ENCODE measurements at places on chromosomes 6 and 20.

DNA sequence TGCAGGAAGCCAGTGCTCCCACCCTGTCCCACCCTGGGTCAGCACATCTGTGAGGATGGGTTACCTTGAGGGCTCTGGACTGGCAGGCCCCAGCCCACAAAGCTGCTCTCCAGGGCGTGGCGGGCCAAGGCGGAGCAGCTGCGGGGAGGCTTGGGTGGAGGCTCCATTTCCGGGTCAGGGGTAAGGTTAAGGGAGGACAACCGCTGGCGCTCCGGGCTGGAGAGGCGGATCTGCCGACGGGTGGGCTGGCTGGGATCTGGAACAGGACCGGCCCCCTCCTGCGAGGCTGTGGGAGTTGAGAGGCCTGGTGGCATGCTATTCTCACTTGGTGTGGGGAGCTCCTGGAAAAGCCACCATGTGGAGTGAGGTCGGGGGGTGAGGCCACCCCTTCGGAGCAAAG, 5.5 kb downstream of the SMPD2 start:
- no peak for DNase-seq

- no peak for DNase-seq
Measured at GRCh38 chr6:87705070-87705691, 3.1 kb upstream of the AKIRIN2 start.

DNA sequence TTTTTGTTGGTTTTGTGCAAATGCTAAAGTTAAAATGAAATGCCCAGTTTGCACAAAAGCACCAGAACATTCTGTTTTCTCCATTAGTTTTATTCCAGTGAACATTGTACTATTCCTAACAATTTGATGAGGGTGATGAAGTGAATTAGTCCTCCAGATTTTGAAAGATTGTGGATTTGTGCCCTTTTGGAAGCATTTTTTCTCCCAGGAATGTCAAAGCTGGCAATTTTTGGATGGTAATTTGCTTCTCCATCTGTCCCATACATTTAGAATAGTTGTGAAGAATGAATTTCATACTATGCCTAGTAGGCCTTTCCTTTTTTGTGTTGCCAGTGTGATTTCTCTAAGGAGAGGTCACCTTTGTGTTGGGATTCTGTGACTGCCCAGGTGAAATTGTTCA, 797.2 kb downstream of the BCKDHB start:
- no peak for DNase-seq

DNA sequence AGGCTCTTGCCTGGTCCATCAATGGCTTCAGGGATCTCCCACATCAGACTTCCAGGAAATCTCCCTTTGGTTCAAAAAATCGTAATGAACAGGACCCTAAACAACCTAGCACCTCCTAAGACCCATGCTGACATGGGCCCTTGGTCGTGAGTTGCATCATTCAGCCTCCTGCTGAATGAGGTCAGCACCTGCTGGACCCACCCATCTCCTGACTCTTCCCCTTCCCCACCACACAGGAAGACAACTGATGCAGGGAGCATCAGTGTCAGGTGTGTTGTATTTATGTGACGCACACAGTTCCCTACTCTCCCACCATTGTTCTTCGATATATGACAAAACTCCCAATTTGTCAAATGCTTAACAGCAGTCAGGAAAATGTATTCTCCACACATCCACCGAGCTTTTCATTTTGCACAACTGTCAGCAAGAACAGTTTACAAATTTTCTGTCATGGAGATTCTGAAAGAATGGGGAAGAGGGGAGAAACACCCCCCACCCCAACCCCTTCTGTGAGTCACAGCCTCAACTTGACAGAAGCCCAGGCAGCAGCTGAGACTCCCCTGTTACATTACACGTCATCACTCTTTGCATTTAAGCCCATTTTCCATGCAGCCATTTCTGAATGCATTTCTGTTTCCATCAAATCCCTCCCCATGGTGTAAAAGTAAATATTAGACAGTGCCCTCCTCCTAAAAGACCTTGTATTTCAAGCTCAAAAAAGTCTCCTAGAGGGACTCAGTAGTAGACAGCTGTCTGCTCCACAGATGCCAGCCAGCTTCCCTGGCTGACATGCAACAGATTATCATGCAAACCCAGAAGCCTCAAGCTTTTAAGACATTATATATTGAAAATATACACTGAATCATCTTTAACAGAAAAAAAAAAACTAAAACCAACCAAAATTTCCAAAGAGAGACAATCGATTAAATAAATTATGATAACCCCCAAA, 577.5 kb downstream of the PTPRT start:
- no peak for DNase-seq

- no peak for DNase-seq
Measured at GRCh38 chr6:160226118-160226591, 32.5 kb downstream of the SLC22A2 start.

- DNase-seq, result no peak
Measured at GRCh38 chr6:41707565-41708200, 27.7 kb downstream of the TFEB start.

DNA sequence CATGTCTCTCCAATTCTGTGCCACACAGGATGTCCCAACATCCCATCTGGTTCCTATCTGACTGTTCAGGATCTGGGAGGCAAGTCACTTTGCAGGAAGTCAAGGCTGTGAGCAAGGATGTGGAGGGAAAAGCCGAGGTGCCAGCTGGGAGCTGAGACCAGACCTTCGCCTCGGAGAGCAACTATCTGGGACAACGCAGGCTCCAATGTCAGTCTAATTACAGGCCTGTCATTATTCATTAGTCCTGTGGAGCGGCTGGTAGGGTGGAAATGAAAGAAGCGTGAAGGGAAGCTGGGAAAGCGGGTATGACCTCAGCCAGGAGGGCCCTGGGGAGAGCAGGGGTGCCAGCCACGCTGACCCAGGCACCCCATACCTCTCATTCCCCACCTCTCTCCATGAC, 147.3 kb downstream of the UNC5CL start:
- DNase-seq, result no peak

DNA sequence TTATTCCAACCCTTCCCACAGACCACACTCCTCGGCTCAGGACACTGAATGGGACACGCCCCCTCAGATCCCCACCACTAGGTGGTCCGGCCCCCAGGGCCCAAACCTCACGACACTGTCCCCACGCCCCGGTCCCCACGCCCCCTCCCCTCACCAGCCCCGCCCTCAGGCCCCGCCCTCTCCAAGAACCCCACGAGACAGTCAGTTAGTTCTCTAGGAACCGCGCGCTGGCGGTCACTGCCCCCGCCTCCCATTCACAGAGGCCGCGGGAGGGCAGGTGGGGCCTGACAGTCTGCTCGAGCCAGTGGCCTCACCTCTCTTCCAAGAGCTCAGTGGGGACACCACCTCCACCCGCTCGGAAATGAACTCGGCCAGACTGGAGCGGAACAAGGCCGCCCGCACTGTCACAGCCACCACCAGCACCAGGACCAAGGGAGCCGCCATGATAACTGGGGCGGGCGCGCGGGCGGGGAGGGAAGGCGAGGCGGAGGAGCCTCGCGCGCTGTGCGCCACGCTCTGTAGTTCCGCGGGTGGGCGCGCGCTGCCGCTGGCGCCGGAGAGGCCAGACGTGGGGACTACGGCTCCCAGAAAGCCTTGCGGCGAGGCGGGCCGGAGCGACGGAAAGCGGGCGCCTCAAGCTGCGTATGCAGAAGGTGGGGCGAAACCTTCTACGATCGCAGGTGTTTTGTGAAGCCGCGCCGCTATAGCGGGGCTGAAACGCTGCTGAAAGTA, at the start of gene PIGU:
TSS of gene PIGU (minus strand) at position 451 of the 732 bp plus-strand sequence. CDS start at position 444, 7 bp downstream.
- peak; percentile 93 for DNase-seq

GRCh38 chr6:39061182-39061581, 12.6 kb downstream of the GLP1R start:
- no peak for DNase-seq

DNA sequence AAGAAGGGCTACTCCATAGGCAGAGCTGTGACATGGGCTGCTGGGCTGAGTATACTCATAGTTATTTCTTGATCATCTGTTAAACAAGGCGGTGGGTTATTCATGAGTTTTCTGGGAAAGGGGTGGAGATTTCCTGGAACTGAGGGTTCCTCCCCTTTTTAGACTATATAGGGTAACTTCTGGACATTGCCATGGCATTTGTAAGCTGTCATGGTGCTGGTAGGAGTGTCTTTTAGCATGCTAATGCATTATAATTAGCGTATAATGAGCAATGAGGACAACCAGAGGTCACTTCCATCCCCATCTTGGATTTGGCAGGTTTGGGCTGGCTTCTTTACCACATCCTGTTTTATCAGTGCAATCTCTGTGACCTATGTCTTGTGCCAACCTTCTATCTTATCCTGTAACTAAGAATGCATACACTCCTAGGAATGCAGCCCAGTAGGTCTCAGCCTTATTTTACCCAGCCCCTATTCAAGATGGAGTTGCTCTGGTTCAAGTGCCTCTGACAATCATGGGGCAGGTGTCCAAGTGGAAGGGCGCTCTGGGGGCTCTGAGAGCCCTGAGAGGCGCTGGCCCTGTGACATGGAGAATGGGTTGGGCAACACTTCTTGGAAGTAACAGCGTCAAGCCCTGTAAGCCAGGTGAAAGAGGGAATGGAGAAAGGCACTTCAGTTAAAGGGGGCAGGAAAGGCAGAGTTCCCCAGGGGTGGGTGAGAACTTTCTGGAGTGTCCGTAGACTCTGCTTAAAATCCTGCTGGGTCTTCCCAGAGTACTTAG, 354.2 kb upstream of the SULF2 start:
- DNase-seq, result no peak

GRCh38 chr20:5267092-5267491, 49.7 kb downstream of the PROKR2 start:
- no peak for DNase-seq

GRCh38 chr6:157193443-157193996, 129.8 kb downstream of the TMEM242 start:
- DNase-seq, result no peak

DNA sequence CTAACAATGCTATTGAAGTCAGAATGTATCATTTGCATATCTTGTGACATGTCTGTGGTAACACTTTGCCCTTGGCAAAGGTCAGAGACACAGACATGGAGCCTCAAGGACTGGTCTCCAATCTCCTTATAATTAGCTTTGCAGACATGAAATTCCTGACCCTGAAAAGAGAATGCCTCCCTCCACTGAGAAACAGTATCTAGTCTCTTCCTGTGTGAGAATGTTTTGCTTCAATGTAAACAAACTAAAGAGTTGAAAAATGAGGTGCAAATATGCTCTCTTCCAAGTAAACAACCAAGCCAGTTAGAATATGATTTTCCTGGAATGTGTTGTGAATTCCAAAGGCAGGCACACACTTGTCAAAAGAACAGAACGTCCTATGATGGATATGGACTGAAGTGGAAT, 407.1 kb upstream of the MARCKS start:
- DNase-seq, result no peak

DNA sequence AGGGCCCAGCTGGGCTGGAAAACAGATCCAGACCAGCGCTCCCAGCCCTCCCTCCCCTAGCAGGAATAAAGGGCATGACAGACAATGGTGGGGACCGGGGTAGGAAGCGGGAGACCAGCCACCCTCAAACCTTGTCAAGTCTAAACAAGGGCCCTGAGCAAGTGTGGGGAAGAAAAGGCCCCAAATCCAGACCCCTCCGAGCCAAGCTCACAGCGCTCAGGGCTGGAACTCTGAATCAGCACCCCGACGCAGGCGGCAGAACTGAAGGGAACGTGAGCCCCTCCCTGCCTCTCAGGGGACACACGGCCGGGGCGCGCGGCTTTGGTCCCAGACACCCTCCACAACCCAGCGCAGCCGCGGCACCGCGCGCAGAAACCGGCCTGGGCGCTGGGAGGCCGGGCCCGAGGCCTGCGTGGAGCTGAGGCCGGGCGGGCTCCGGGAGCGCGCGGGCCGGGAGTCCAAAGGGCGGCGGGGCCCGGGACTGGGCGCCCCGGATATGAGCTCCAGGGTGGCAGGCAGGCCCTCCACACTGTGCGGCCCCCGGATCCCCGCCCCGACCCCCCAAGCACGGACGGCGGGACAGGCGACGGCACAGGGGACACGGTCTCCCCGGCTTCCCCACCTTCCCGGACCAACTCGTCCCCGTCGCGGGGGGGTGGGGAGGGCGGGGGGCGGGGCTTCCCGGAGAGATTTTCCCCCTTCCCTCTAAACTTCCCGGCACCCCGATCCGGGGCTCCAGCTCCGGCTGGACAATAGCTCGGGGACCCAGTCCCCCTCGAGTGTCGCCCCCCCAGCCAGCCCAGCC, 641 bp downstream of the TEAD3 start:
- no peak for DNase-seq

GRCh38 chr6:151842816-151843215, 35.3 kb downstream of the ESR1 start:
- DNase-seq, result no peak

- DNase-seq, result no peak
Measured at GRCh38 chr6:97059473-97059872, 134.9 kb downstream of the KLHL32 start.

DNA sequence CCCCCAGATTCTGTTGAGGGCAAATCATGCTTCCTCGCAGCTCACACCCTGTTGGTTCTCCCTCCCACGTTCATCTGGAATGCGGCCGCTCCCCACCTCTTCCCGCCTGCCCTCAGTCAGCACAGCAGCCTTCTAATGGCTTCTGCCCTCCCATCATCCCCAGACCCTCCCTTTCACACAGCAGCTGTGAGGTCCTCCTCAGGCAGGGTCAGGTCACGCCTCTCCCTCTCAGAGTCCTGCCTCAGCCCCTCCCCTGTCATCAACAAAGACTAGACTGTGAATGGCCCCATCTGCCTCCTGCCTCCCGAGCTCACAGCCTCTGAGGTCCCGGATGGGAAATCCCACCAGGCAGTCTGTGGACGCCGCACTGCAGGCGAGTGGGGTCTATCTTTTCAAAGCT, 7.9 kb upstream of the BHLHE23 start:
- no peak for DNase-seq

GRCh38 chr6:140178520-140178919, 804.1 kb upstream of the CITED2 start:
- no peak for DNase-seq

DNA sequence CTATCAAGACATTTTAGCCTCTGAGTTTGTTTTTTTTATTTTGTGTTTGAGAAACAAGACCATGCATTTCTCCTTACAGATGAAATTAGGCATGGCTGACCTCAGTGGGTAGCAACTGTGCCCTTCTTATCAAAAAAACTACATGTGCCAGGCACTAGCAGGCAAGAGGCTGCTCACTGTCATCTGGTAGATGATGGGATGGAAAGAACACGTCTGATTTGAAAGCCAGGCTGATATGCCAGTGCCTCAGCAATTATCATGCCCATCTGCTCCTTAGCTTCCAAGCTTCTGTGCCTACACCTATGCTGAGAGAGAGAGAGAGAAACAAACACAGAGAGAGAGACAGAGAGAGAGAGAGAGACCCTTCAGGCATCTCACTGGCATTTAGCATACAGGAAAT, 149.9 kb downstream of the C6orf118 start:
- no peak for DNase-seq

- DNase-seq, result no peak
Measured at GRCh38 chr6:7902221-7902620, 8.4 kb downstream of the TXNDC5 start.

DNA sequence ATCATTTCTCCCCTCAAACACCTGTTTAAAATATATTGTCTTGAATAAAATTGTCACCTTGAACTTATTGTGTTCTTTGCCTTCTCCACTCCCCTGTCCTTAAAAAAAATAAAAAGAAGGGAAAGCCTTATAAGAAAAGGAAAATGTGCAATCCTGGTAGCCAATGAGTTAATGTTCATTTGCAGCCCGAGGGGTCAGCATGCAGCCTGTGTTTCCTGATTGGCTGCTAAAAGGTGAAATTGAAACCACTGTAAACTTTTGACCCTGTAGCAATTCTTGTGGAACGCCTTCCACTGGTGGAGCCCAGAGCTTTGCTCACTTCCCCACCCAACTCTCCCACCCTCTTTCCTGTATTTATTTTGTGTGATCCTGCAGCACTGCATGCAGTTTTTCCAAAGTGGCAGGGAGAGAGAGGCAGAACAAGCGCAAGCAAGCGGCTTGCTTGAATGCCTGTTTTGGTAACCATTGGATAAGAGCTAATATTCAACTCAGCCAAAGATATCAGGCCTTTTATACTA, 74.9 kb downstream of the NCOA3 start:
- no peak for DNase-seq

- no peak for DNase-seq
Measured at GRCh38 chr6:90098001-90098531, 198.6 kb downstream of the BACH2 start.
